ENCODE measurements at places on chromosomes 7 and 10.

DNA sequence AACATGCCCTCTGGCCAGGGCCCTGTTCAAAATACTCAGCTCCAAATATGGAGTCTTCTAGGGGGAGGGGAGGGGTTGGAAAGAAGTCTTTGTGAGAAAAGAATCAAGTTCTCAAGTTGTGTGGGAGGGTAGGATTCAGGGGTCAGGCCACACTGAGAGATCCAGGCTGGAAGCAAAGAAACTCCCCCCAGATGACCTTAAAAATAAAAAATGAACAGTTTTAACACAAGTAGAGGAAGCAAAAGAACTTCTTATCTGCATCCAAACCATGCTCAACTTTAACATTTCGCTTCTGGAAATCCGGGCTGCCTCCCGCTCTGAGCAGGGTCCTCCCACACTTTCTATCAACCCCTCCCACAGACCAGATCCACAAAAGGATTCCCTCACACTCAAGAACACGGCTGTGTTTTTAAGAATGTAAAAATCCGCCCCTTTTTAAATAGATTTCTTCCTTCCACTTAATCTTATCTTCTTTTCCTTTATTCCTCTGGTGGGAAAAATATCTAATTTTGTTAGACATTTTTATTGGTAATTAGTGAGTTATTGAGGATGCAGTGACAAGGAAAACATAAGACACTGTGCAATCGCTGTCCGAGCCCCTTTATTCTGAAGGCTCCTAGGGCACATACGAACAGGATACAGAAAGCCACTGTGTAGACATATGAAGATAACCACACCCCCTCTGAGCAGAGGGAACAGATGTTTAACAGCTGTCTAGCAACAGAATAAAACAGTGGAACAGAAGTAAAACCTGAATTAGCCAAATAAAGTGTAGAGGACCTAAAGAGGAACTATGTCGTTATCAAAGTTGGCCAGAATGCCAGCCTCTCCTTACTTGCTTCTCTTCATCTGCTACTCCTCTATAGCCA, 43.8 kb downstream of the CYTH3 start:
- DNase-seq: no peak

DNA sequence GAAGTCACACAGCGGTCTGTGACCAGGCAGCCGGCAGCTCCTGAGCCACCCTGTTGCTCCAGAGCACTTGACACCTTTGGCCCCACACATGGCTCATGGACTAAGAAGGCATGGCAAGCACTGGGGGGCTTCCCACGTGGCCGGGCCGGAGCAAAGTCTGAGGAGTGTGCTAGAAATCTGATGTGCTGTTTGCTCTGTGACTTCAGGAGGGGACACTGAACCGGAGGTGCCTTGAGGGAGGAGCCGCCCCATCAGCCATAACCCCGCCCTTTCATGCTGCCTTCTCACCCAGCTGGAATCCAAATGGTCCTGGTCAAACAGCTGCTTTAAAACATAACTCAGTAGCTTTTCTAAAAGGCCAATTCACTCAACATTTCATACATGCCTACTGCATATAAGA, 33.5 kb downstream of the PROSER2 start:
- no peak for DNase-seq

GRCh38 chr7:14376711-14377110, 387.2 kb upstream of the ETV1 start:
- no peak for DNase-seq

DNA sequence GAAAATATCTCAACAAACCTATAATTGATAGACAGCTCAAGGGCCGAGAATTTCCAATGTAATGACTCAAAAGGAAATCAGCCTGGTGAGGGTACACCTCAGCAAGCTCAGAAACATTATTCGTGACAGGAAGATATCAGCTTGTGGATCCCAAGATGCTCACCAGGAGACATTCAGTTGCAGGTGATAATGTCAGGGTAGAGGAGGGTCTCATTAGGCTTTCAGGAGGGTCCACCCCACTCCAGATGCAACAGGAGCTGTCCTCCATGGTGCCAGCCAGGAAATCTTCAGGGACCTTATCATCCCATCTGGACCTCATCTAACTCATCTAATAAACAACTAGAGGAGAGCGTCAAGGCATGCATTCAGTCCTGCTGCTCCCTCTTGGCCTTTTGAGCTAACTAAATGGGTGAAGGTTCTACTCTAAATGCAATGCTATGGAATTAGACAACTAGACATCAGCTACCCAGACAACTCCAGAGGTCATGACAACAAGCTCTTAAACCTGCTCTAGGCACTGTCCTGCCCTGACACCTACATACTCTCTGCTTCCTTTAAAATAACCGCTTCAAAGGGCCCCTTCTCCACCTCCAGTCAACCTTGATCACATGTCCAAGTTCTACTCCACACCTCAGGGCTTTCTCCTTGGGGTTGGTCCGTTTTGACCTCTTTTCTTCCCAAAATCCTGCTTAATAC, 4.3 kb upstream of the GIMAP5 start:
- DNase-seq: no peak

DNA sequence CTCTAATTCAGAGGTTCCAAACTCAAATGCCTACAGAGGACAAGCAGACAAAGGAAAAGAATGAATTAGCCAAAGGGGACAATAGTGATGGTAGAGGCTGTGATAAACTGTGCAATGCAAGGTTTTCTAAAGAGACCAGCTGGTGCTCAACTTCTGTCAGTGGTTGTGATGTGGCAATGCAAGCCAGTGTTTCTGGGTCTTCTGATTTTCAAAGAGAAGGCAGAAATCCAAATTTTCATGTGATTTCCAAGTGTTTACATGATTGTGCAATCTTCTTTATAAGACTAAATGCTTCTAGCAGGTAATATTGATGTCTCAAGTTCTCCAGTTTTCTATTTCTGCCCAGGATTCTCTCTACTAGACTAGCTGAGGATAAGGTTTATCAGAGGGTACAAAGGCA, 135.9 kb downstream of the PCDH15 start:
- no peak for DNase-seq

- DNase-seq: no peak
These were observed 76.9 kb upstream of the LANCL2 start for GRCh38 chr7:55288070-55288824.

All from effector memory CD8-positive, alpha-beta T cell (primary cell).